ENCODE measurements at places on chromosomes 6 and 20.
A peak's percentile ranks its signal among the peaks of the same experiment; 100 is the strongest.

GRCh38 chr20:56454754-56455153 is 13.7 kb upstream of the RTF2 start:
- DNase-seq = no peak

GRCh38 chr6:166969390-166970002 is 13.1 kb upstream of the RNASET2 start:
- no peak for DNase-seq

DNA sequence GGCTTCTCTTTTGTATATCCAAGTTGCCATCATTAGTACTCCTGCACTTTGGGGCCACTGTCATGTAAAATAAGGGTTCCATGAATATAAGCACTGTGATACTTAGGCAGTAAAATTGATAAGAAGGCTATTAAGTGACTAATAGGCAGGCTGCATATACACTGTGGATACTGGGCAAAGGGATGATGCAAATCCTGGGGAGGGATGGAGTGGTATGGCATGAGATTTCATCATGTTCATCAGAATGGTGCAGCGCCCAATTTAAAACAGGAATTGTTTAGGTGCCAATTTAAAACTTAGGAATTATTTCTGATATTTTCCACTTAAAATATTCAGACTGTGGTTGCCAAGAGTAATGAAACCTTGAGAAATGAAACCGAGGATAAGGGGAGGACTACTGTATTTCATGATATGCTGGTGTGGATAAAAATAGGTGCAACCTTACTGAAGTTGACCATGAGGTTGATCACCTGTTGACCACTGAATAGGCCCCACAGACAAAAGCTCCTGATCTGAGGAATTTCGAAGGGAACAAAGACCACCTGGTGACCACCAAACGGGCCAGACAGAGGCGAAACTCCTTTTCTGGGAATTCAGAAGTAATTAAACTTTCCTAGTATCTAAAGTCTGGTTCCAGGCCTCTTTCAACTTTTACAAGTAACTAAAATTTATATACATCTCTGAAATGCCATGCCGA is 4.9 kb upstream of the TRIM39 start:
- no peak for DNase-seq

DNA sequence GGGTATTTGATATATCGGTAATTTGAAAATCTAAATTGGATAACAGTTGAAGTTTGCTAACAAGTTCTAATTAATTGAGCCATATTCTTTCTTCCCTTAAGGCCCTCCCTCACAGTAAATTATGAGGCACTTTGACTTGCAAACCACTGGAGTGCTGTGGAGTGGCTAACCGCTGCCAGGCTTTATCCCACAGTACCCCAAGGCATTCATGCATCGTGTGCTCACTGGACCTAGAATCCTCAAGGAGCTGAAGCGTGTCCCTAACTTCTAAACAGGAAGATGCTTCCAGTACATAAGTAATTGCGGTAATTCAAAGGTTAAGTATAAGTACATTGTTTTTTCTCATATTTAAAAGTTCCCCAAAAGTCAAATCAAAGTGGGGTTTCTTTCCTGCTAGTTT is 499.9 kb downstream of the TFAP2A start:
- no peak for DNase-seq

DNA sequence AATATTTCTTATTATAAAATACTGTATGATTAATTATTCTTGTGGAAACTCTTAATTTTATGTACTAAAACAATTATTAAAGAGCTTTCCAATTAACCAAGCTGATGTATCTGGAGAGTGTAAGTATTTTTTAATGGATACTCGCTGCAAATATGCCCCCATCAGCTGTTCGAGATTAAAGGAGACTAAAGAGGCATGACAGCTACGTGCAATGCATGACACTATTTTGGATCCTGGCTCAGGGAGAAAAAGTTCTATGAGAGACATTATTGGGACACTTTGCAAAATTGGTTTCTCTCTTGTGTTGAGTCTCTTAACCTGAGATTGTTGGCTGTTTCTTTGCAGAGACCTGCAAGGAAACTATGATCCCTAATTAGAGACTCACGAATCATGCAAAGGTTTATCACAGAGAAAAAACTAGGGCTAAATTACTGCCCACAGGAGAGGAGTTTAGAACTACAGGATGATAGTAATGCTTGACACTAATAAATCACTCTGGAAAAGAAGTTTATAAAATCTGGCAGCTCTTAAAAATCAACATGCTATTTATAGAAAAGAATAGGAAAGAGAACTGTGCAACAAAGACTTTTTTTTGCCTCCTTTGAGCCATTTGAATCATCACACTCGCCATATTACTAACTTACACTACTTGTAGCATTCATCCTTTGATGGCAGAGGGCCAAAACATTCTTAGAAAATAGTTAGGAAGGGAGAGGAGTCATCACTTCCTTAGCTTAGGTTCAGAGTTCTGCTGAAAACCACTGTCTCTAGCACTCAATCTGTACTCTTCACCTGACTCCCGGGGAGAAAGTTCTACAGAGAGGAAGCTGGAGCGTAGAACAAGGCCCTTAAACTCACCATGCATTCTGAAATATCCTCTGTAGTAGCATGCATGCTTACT is 25.3 kb downstream of the NRN1 start:
- DNase-seq = no peak

GRCh38 chr6:108559884-108560462 is 744 bp upstream of the FOXO3 start:
- DNase-seq = no peak

GRCh38 chr6:88141561-88142296 is 24.4 kb downstream of the CNR1 start:
- DNase-seq = no peak

GRCh38 chr6:106134906-106135634 is 48.9 kb downstream of the PRDM1 start:
- DNase-seq = no peak

- DNase-seq = peak; percentile 63
Observed at GRCh38 chr6:137927777-137928218, 60.7 kb downstream of the TNFAIP3 start.

DNA sequence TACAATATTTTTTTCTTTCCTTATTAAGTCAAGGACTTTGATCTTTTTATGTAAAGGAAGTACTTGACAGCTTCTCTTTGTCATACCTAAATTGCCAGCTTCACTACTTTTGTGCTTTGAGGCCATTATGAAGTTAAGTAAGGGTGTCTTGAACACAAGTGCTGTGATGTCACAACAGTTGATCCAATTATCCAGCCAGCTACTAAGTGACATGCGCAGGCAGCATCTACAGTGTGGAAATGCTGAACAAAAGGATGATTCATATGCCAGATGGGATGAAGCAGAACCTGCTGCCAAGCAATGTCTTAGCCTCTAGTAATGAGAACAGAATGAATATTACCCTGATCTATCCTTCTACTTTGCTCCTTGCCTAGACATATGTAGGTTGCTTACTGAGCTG is 68.3 kb upstream of the TMEM244 start:
- no peak for DNase-seq

DNA sequence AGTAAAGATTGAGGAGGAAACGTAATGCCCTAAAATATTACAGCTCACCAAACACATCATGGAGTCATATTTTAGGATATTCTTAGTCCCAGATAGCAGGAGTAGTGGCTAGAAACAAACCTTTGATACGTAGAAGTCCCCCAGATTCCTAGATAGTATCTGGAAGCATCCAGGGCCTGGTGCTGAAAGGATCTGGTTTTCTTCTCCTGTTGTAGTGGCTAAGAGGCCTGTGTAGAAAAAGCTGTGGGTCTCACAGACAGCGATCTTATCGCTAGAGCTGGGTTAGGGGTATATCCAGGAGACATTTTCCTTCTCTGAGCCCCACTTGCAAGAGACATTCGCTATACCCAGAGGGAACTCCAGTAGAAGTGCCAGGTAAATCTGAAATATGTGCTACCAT is 139.9 kb downstream of the KCNQ5 start:
- DNase-seq = no peak

GRCh38 chr6:127533011-127533410 is 13.9 kb upstream of the MTCL3 start:
- DNase-seq = no peak

DNA sequence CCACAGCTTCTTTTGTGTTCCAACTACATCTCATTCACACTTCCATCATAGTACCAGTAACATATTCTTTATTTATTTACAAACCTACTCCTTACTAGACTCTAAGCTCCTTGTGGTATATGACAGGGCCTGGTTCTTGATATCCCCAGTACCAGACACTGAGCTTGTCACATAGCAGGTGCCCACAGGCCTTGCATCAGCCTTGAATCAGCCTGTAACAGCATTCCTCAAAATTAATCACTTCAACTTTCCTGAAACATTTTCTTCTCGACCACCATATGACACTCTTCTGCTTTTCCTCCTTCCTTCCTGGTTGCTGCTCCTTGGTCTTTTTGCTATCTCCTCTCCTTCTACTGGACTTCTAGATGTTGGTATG is 24.7 kb upstream of the SRPK1 start:
- DNase-seq = no peak

DNA sequence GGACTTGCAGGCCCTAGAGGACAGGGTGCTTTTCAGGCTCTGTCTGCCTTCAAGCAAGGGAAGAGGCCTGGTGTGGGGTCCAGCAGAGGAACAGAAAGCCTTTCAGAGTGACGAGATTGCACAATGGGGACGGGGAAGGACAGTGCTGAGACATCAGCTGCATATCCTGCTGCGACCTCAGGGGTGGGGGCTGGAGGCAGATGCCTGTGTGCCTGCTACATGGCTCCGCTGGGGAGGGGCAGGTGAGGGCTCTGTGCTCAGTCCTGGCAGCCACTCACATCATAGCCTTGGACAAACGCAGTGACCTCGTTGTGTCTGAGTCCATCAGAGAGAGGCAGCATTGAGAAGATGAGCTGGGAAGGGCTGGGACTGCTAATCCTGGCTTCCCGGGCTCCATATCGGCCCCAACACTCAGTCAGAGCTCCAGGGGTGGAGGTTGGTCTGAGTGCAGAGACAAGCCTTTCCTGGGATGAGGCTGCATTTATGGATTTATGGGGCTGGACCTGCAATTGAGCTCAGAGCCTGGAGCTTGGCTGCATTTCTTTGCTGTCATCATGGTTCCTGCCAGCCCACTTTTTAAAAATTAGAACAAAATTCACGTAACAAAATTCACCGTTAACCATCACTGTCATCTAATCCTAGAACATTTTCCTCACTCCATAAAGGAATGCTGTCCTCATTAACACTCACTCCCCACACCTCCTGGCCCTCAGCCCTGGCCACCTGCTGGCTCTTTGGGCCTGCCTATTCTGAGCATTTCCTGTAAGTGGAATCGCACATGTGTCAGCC is 196.9 kb upstream of the SLC24A3 start:
- DNase-seq = no peak

DNA sequence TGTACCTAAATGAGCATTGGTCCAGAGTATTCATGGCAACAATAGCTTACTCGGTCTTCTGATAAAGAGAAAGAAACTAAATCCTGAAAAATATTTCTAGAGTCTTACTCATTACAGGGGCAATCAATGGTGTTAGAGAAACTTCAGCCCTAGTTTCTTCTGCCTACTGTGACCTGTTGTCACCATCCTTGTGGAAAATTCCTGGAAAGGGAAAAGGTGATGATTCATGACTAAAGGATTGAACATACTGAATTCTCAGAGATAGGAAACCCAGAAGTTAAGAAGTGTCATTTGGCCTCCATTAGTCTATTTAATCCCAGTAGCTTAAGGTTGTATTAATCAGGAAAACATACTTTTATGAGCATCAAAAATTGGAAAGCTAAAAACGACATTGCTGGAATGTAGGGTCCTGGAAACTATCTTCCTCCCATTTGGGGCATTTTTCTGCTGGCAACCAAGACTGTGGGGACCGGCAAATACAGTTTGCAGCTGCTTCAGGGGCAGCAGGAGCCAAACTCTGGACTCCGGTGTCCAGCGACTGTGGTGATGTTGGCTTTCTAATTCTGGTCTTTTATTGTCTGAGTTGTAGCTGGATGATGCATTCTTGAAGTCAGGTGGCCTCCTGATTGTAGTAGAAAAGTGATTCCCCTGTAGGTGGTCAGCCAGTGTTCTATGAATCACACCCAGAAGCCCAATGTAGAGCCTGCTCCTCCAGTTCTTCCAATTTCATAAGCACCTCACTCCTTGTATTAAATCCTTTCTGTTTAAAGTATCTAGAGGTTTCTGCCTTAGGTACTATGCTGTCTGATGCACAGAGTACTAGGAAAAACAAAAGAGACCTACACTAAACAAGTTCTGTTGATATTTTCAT is 67.6 kb downstream of the LCA5 start:
- no peak for DNase-seq

DNA sequence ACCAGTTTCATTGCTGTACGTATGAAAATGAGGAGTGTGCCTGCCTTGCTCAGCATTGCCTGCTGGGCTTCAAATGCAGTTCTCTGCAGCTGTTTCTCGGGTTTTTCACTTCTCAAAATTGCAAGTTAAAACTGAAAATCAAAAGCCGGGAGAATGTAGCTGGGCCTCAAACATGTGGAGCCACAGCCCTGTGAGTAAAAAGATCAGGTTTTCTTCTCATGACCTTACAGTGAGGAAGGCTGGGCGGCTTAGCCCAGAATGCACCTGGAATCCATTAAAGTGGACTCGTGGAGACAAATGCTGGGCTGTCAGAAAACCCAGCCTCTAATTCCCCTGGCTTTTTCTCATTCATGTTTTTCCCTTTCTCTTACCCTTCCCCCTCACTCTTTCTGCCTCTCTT is 34.4 kb downstream of the DSE start:
- DNase-seq = no peak

DNA sequence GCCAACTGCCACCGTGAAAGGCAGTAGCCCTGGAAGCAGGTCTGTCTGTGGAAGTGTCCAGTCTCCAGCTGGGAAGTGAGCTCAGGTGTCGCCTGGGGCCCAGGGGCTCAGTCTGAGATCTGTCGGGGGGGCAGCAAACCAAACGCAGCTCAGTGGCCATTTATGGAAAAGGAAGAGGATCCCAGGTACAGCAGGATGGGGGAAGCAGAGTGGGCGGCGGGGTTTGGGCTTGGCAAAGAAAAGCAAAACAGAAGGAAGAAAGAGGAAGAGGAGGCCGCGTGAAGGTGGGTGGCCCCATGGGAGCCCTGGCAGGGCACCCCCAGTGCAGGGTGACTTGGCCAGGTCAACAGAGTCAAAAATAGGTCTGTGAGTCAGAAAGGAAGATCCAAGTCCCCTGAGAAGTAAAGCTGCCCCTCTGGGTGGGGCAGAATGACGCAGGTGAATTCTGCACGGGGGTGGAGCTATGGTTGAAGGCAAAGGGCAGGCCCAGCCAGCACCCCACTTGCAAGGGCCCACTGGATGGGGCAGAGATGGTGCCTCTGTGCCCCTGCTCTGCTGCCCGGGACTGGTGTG is 5.3 kb downstream of the PXDC1 start:
- no peak for DNase-seq

DNA sequence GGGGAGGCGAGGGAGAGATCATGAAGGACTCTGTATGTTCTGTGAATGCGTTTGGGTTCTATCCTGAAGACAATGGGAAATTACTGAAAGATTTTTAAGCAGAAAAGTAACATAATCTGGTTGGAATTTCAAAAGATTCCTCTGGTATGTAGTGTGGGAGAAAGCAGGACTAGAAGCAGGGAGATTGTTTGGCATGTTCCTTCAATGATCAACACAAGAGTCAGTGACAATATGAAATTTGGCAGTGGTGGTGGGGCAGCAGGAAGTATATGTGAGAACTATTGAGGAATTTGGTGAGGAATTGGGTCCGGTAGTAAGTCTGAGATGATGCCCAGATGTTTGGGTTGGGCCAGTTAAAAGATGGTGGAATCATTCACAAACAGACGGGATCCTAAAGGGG is 348.7 kb downstream of the CD83 start:
- no peak for DNase-seq

GRCh38 chr20:40887105-40887504 is 141.5 kb upstream of the TOP1 start:
- DNase-seq = no peak

- DNase-seq = no peak
Observed at GRCh38 chr6:25706314-25707014, 48.1 kb upstream of the SLC17A4 start.
